Right ventricle myocardium inferior (tissue), 1 donor: ENCODE measurements at places on chromosomes 1 and 21. TPM values are rescaled to one million over a fixed set of nuclear protein-coding genes. Genes with fewer than 3 reads are reported as not detected.

The SMIM1 gene
- 13.0 TPM for total RNA-seq

DNA sequence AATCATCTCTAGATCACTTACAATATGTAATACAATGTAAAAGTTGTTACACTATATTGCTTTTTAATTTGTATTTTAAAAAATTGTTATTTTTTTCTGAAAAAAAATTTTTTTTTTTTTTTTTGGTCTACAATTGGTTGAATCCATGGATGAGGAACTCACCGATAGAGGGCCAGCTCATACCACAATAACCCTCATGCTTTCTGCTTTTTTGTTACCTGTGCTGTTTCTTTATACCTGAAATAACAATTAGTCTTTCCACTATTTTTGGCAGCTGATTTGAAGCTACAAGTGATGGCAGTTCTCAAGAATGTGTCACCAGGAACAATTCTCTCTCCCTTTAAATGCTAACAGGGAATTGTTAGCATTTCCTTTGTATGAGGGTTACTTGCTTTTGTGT is 12.0 kb downstream of the SMG7 start:
- DNase-seq: no peak

DNA sequence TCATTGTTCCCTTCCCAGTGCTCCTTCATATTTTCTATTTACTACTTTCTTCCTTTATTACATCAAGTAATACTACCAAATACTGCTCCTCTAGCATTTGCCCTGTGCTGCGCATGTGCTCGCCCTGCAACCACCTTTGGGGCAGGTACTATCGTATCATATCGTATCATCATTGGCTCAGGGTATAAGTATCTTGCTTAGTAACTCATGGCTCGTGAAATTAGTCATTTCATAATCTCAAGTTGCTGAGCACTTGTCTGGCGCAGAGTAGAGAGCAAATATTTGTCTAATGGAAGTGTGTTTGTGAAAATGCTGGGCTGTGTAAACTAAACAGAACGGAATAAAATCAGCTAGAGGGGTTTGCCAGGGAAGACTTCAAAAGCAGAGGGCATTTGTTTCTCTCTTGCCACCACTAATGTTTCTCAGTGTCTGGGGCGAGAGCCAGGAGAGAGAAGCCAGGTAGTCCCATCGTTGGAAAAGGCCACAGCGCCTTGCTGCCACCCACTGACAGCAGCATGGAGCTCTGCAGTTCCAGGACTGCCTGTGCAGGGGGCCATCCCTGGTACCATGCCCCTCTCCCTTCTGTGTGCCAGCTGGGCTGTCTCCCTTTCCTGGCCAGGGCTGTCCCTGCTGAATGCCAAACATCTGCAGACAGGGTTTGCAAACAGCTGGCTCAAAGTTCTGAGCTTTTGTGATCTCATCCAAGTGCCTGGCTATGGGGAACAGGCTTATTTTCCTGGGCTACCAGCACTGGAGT is 20.0 kb upstream of the CPT2 start:
- DNase-seq: no peak

DNA sequence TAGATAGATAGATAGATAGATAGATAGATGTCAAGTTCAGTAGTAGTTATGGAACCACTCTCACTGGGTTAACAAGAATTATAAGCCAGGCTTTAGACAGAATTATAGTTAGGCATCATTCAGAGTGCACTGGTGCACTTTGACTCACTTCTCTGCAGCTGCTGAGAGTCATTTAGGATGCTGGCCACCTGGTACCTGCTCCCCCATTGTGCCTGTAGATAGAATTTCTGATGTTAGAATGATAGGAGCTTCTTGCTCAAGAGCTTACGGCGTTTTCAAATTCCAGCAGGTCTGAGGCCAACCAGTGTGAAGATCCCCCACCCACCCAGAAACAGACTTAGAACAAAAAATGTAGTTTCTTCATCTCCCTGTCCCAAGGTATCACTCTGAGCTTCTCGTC is 107.8 kb upstream of the HMCN1 start:
- DNase-seq: no peak

DNA sequence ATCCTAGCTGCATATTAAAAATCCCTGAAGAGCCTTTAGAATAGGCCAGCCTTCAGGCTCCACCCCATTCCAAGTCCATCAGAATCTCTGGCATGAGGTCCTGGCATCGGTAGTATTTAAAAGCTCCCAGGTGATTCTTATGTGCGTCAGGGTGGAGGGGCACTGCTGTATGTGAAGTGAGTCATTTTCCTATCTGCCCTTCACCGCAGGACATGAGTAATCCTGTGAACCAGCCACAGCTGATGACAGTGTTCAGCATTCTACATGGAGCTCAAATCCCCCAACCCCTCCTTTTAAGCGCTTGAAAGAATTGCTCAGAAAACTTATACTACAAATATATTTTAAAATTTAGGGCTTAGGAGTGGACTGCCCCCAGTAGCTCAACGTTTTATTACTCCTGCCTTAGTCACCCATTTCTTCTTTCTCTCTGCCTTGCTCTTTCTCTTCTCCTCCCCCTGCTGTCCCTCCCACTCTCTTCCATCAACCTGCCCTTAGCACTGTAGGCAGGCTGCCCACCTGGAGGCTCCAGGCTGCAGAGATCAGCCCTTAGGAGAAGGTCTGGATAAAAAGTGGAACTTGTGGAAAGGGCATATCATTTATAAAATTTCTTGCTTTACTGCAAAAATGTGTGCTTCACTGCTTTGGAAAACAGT is 73.8 kb upstream of the ZNF281 start:
- no peak for DNase-seq

DNA sequence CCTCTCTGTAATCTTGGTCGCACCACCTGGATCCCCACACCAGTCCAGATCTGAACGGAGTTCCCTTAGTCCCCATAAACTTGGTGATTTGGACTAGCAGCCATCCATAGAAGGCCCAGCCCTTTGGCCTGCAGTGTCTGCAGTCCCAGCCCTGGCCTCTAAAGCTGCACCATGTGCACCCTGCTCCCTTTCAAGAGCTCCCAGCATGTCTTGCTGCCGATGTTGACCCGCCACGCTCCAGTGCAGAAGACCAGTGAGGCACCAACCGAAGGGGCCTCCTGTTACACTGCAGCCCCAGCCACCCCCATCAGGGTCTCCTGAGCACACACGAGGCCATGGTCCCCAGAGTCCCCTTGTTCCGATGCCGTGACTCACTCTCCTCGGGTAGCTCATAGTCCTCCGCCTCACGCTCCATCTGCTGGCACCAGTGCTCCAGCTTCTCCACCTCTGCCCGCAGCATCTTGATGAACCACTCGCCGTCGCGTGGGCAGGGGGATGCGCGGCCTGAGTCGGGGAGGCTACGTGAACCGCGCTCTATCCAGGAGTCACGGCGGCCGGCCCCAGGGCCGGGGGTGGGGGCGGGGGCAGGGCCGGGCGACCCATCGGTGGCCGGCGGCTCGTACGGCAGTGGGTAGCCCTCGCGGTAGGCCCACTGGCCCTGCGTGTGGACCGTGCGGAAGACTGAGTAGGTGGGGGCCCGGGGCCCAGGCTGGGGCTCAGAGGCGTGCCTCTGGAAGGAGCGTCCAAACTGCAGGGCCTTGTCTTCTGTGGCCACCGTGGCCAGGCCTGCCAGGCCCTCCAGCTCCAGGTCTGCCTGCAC is 8.9 kb upstream of the SMIM12 start:
- DNase-seq: no peak
